Activated CD8-positive, alpha-beta memory T cell treated with anti-CD3 and anti-CD28 coated beads, Interleukin-2, amount 50 U/mL, for 4 hours (primary cell): ENCODE measurements at places on chromosomes 7 and 10.

DNA sequence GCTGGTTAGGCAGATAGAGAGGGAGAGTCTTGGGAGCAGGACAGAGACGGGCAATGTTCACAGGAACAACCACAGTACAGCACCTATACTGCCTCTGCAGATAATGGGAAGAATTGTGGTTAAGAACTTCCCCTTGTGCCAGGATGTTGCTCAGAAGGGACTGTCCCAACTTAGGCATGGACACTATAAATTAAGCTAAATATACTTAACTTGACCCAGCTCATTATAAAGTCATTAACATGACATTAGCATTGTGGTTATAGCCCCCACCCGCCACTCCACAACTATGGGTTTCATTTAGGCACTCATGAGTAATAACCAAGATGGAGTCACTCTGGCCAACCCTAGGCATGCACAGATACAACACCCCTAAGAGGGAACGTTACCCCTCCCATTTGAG, 310.9 kb upstream of the NRG3 start:
- DNase-seq, result no peak

DNA sequence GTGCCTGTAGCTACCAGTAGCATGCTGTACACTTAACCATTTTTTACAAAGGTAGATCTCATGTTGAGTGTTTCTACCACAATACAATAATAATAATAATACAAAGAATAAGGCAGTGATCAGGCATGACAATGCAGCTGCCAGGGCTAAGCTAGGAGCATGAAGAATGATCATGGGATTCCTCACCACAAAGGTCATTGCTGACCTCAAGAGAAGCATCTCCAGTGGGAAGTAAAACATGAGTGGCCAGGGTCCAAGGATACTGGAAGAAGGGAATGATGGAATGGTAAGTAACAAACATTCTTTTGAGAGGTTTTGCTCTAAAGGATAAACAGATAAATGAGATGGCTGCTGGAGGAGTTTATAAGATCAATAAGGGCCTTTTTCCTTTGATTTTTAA, 591.1 kb downstream of the TNS3 start:
- DNase-seq, result no peak

DNA sequence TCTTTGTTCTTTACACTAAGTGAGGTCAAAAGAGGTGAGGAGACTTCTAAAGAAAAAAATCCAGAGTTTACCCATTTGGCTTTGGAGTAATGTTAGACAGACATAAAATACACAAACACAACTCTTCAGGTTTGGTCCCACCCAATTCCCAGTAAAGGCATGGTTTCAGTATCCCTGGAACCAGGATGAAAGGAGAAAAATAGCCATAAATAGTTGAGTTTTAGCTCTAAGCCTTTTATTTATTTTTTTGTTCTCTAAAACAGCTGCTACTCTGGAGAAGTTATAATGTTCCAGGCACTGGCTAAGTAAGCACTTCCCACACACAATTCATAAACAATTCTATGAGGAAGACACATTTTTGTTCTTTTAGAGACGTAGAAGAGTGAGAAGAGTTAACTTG, 4.0 kb downstream of the ABCB1 start:
- no peak for DNase-seq

- no peak for DNase-seq
These were observed 23.4 kb downstream of the HYCC1 start for GRCh38 chr7:22990588-22990949.

- no peak for DNase-seq
These were observed 401.6 kb downstream of the SUGCT start for GRCh38 chr7:40536421-40536820.

GRCh38 chr7:138245682-138246081, 169.4 kb downstream of the AKR1D1 start:
- DNase-seq, result no peak

DNA sequence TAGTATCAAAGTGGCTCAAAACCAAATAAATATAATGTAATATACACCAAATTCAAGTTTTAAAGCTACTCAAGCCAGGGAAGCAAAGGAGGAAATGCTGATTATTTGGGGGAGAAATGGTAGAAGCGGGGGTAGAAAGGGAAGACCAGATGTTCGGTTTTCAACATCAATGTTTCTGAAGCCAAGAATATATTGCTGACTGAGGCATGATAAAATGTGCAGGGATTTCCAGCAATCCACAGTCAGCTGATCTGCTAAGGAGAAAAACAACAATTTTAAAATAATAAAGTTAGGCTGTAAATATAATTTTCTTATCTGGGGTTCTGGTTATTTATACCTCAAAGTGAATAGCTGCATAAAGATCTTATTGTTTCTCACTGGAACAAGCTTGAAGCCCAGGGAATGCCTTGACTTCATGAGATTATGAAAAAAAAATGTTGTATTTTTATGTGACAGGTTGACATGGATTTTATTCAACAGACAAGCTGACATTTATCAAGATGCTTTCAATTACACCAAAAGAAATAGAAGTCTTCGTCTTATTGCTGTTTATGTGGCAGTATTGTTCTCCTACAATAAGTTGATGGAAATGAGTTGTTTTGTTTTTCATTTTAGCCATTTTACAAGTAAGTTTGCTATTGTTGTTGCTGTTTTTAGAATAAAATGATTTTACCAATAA, 28.6 kb upstream of the BMPER start:
- no peak for DNase-seq

- DNase-seq, result no peak
These were observed 56.4 kb downstream of the ETV1 start for GRCh38 chr7:13933091-13933490.

- DNase-seq, result no peak
These were observed 14.9 kb downstream of the BZW2 start for GRCh38 chr7:16660702-16661464.

GRCh38 chr7:150620061-150620460, 12.1 kb downstream of the GIMAP6 start:
- peak; percentile 47 for DNase-seq

- no peak for DNase-seq
These were observed 8.3 kb upstream of the ABCB5 start for GRCh38 chr7:20607216-20607615.

GRCh38 chr10:119243967-119244366, 36.6 kb downstream of the GRK5 start:
- no peak for DNase-seq

DNA sequence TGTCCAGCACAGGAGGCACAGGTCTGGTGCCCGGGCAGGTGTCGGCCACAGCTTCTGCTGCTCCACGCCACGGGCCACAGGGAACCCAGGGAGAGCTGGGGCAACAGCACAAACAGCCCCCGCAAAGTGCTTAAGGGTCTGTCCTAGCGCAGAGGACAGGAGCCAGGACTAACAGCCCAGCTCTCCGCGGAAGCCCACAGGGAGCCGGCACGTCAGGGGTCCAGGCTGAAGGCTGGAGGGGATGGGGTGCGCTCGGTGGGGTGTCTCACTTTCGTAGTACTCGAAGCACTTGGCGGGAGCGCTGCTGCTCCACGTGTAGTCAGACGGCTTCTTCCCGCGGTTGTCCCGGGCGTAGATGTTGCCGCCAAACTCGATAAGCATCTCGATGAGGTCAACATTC, 24.9 kb downstream of the ASB13 start:
- no peak for DNase-seq

DNA sequence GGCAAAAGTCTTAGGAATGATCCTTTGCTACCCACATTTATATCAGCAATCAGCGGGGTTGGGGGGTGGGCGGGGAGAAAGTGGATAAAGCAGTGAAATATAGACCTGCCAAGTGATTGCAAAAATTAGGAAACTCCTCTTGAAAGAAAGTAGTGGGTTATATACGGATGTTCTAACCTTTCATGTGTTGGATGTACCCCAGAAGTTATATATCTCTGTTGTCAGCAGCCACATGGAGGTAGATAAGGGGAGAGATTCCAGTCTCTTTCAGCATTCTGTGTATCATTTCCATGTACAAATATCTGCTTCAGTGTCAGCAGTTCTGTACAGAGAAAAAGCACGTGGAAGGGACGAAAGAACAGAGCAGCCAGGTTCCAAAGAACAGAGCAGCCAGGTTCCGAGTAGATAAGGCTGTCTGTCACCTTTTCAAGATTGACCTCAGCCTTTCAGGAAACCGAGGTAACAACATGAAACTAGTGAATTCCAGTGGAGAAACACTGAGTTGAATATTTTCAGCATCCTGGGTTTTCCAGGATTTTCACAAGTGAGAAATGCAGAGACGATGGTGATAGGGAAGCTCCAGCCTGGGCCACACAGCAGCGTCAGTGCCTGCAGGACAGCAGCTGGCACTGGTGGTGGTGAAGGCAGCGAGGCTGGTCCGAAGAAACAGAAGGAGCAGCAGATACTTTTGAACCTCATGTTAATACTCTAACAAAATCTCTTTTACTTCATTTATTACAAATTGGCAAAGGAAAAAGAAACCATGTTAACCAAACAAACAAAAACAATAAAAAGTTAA, 212.3 kb downstream of the C7orf25 start:
- DNase-seq, result no peak

DNA sequence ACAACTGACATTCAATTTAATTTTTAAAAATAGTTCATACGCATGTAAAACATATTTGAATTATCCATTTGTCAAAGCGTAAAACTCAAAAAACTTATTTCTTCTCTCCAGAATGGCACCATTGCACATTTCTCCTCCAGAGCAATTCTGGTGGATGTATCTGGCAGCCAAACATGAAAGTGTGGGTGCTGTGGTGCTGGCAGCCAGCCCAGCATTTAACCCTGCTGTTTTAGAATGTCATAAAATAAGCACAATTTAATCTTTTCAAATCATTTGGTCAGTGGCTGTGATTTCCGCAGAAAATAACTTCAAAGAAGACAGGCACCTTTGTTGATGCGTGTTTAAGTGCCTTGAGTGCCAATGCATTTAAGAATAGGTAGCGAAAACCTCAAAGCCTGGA, 302.7 kb upstream of the MEOX2 start:
- DNase-seq, result no peak
